AG04449 (cell line): ENCODE measurements at places on chromosomes 7 and 10.

DNA sequence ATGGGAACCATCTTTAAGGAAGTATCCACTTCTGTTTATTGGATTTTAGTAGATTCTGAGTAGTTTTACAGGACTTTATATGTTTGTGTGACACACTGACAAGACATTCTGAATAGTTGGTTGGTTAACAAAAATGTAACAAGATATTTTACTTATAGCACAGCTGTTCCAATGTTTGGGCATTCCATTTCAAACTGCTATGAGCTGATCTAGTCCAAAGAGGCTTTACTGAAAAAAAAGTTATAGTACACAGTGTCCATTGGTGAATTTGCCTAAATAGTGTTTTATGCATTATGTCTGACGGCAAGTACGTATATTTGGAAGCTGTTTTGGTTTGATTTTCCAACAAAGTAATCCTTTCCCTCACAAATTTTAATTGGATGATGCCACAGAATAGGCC is 99.1 kb downstream of the SAMD9 start:
- DNase-seq = peak; percentile 54

- no peak for DNase-seq
Measured at GRCh38 chr10:22606164-22606614, 108.2 kb downstream of the PIP4K2A start.

- no peak for DNase-seq
Measured at GRCh38 chr7:106056513-106057203, 55.5 kb downstream of the SYPL1 start.

DNA sequence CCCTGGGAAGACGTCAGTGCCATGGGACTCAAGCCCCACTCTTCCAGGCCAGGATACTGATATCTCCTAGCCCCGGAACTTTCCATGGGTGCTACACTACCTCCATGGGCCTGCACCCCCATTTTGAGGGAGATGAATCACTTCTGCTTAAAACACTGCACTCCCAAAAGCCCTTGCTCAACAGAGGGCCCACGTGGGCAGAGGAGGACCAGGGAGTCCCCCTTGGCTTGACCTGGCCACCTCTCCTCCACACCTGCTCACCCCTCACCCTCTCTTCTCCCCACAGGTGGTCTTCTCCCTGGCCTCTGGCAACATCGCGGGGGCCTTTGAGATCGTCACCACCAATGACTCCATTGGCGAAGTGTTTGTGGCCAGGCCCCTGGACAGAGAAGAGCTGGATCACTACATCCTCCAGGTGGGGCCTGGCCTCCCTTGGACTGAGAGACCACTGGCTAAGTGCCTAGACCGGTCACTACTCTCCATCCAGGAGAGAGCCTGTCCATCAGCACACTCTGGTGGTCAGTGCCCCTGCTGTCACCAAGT is 19.9 kb upstream of the C10orf105 start:
- DNase-seq = no peak

- DNase-seq = no peak
Measured at GRCh38 chr7:12794722-12795302, 107.4 kb downstream of the ARL4A start.

- DNase-seq = no peak
Measured at GRCh38 chr10:129372172-129372571, 94.9 kb upstream of the MGMT start.

DNA sequence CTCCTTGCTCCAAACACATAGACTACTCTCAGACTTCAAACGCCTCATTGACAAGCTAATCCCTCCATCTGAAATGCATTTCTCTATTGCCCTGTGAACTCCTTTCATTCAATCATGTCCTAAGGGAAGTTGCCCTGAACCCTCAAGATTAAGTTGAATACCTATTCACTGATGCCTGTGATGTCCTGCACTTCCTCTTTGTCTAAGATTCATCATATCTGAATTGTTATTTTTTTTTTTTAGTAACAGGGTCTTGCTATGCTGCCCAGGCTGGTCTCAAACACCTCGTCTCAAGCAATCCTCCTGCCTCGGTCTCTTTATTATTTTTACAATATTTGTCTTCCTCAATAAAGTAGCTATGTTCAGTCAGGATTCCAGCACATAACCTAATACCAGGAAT is 3.2 kb downstream of the PSMA2 start:
- DNase-seq = no peak

DNA sequence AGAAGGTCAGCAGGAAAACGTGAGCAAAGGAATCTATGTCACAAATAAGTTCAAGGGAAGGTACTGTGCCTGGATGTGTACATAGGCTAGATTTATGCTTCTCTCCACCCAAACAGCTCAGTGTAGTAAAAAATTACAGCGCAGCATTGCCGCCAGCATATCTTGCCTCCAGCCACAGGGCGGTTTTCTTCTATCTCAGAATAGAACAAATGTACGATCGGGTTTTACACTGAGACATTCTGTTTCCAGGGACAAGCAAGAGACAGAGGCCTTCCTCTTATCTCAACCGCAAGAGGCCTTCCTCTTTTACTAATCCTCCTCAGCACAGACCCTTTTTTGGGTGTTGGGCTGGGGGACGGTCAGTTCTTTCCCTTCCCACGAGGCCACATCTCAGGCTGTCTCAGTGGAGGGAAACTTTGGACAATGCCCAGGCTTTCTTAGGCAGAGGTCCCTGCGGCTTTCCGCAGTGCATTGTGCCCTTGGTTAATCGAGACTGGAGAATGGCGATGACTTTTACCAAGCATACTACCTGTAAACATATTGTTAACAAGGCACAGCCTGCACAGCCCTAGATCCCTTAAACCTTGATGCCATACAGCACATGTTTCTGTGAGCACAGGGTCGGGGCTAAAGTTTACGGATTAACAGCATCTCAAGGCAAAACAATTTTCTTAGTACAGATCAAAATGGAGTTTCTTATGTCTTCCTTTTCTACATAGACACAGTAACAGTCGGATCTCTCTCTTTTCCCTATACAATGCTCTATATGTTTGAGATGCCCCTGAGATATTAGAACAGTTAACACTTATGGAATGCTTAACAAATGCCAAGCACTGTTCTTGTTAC is 11.6 kb upstream of the ABHD11 start:
- no peak for DNase-seq

DNA sequence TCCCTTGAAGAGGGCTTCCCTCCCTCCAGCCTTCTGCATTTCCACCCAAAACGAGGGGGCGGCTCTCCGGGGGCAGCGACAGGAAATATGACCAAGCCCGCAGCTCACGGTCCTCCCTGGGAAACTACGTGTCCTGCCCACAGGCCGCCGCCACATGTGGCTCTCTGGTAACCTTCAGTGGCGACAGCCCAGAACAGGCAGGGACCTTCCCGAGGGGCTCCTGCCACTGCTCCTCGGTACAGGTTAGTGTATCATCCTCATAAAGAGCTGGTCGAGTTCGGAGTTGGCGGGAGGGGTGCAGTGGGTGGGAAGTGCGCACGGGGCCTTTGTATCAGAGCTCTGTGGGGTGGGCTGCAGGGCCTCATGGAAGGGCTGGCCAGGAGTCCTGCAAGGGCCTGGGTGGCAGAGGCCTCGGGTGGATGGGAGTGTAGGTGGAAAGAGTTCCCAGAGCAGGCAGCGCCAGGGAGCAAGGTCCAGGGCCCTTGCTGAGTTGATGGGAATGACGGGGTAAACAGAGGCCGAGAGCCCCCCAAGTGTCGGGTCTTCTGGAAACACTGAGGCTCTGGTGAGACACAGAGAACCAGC is 66.0 kb downstream of the TCERG1L start:
- no peak for DNase-seq

GRCh38 chr10:99297033-99297432 is 32.1 kb upstream of the CNNM1 start:
- DNase-seq = no peak

DNA sequence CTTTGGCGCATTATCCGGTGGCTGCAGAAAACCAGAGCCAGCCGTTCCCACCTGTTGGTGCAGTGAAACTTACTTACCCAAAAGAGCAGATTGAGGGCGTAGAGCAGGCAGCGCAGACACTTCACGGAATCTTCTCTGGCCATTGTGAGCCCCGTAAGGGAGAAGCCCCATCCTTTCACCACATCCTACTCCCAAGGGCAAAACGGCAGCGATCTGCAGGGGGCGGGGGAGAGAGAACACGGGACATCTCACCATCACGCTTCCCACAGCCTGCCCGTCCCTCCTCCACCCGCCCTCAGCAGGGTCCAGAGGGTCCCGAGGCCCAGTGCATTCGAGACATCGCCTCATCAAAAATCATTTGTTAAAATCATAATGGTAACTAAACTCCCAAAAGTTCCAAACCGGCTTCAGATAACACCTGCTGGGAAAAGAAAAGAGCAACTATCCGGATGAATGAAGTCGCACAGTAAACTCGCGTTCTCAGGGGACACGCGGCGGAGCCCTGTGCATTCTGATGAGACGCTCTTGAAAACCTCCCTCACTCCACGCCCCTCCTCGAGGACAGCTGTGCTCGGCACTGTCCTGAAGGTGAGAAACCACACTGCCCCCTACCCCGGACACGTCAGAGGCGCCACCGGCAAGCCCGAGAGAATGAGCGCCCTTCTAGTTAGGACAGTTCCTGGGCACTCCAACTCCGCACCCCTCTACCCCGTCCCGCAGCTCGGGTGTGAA is 1.2 kb downstream of the TSPAN12 start:
- no peak for DNase-seq

DNA sequence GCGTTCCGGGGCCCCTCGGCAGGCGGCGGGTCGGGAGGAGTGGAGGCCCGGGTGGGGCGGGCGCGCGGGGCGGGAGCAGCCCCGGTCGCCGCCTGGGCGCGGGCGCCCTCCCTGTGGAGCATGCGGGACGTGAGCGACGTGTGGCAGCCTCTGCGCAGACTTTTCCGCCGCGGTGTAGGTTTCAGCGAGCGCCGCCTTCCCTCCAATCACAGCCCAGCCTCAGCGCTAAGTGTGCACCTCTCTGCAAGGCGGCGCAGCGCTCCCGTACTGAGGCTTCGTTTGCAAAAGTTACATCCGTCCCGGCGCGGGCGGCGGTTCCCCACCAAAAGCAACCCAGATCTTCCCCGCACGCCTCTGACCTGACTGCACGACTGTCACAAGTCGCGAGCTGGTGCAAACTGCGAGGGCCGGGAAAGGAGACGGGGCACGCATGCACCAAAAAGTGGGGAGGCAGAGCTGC is 1.2 kb upstream of the PFKFB3 start:
- DNase-seq = no peak

- DNase-seq = no peak
Measured at GRCh38 chr10:23514321-23514720, 75.4 kb downstream of the OTUD1 start.

DNA sequence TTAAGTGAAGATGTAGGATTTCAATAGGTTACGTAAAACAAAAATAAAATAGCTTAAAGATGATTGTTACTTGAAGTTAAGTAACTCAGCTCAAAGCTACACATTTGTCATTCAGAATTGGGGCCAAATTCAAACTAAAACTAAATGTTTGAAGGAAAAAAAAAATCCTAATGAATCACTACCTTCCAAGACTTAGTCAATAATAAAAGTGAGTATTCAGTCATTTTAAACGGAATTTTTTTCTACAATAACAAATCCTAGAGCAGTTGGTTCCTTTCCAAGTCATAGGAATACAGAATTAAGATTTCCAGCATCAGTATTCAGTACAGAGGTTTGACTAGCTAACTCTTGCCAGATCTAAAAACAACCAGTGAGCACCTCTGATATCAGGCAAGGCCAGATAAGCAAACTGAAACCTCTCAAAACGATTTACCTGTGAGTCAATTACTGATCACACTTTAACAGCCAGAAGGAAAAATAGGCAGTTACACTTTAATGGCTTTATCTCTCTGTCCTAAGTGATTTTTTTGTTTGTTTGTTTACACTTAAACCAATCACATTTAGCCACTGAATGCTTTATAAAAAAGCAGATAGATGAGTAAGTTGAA is 669.8 kb upstream of the ANKRD30A start:
- DNase-seq = no peak

DNA sequence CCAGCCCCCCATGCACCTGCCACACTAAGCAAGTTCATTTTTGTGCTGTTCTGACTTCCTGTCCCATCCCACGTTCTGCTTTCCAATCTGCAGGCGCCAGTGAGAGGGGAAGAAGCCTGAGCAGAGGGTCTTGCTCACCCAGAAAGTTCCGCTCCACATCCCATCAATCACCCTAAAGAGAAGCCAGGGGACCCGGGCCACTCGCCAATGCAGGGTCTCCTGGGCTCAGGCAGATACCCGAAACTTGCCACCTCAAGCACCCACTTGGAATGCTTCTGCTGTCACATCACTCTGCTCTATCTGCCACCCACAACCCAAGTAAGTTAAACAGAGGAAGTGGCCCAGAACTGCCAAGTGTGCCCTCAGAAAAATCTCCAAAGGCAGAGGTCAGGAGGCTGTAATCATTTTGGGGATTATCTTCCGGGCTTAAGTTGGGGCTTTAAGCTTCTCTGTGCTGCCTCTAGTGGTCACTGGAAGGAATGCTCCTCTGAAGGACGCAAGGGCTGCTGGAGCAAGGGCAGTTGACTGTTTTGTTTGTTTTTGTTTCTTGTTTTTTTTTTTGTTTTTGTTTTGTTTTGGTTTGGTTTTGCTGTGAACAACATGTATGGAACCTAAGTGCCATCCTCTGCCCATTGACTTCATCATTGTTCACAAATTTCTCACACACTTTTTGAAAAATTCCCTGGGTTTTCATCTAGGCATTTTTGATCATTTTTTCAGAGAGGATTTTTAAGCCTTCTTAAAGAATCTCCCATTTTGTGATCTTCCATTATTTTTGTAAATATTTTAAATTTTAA is 25.5 kb downstream of the PRR15 start:
- no peak for DNase-seq

DNA sequence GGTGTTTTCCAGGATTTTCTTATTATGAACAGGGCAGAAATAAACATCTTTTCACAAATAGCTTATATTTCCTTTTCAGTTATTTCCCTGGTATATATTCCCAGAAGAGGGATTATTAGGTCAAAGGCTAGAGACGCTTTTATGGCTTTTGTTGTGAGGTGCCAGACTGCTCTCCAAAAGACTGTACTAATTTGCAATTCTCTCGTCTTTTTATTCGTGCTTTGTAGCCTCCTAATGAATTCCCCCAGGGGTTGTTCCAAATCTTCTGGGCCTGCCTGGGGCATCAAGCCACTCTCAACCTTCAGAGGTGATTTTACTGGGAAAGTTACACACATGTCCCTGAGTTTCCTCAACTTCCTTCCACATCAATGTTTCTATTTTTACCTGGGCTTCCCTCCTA is 34.0 kb upstream of the R3HCC1L start:
- no peak for DNase-seq

GRCh38 chr10:5512881-5513612 is 11.7 kb upstream of the CALML3 start:
- DNase-seq = no peak

- DNase-seq = no peak
Measured at GRCh38 chr7:117401293-117402002, 25.8 kb downstream of the ASZ1 start.

GRCh38 chr10:62681211-62681940 is 123.1 kb upstream of the ADO start:
- no peak for DNase-seq
